ENCODE measurements at places on chromosomes 2 and 18.

DNA sequence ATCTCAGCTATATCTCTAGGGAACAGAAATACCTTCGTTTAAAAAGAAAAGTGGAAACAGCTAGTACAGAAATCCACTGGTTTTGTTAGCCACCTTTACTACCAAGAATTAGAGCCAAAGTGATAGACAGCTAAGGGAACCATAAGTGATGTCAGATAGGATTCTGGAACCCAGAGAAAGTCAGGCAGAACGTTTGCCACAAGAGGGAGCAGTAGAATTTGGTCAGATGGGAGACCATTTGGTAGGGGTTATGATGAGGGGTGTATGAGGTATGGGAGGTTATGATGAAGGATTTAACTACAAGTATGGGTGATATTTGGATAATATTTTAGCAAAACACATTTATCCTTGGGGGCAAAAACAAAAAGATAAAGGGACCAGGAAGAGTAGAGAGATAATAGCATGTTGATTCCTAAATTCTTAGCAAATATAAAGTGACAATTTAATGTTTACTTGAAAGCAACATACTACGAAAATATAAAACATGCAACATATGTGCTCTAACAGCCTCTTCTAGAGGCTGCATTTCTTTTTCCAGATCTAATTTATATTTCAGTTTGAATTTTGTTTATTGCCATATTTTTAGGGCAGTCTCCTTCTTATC is 3.3 kb downstream of the SLC8A1 start:
- DNase-seq, result peak; percentile 61

- no peak for DNase-seq
Observed at GRCh38 chr2:167126165-167126564, 237.9 kb downstream of the XIRP2 start.

DNA sequence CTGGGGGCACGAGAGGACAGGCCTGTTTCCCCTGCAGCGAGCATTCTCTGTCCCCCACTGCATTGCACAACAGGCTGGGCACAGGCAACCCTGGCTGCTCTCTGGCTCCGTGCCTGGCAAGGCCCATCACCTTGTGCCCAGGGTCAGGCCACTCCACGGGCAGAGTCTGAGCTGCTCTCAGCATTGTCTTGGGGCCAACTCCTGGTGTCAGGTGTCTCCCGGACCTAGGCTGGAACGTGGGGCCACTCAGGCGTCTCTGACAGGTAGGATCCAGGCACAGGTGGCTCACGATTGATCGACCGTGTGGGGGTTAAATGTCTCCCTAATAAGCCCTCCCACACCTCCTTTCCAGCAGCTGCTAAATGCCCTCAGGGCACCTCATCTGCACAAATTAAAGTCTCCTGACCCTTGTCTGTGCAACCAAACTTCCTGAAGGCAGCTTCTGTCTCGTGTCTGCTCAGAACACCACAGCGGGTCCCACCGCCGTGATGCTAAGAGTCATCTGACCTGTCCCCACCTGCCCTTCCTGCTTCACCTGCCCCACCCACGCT is 66.6 kb upstream of the GPC1 start:
- DNase-seq, result no peak

GRCh38 chr2:235605312-235606003 is 111.6 kb downstream of the AGAP1 start:
- peak; percentile 96 for DNase-seq

Measured in RPMI7951 (cell line).